ENCODE measurements at places on chromosomes 4 and X.

- DNase-seq = peak; percentile 6
Measured at GRCh38 chrX:20361081-20361889, 94.6 kb upstream of the RPS6KA3 start.

DNA sequence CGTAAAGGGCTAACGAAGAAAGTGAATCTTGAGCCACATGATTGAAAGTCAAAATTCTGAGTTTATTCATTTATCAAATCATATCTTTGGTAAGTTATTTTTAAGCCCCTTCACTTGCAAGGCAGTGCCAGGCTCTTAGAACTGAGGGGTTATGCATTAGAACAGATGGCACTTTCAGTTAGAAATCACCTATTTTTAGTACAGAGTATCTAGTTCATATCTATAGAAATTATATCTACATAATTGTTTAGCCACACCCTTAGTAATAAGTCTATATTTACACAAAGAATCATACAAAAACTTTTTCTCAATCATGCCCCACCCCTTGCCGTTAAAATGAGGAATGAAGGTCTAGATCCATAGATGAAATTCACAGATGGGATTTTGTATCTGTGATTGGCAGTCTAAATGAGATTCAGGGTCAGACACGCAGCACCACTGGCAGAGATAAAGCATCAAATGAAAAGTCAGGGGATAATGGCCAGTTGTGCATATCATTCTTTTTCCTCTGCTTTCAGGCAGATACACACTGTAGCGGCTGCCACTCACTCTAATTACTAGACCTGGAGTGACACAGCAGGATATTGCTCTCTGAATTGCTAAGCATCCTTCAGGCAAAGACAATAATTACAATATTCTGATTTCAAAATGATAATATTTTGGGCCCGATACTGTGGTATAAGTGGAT lies 440.5 kb downstream of the MAPK10 start:
- DNase-seq = no peak

- no peak for DNase-seq
Measured at GRCh38 chrX:37613933-37614332, 42.5 kb downstream of the LANCL3 start.

GRCh38 chr4:6480534-6481088 lies 8.2 kb upstream of the PPP2R2C start:
- no peak for DNase-seq

DNA sequence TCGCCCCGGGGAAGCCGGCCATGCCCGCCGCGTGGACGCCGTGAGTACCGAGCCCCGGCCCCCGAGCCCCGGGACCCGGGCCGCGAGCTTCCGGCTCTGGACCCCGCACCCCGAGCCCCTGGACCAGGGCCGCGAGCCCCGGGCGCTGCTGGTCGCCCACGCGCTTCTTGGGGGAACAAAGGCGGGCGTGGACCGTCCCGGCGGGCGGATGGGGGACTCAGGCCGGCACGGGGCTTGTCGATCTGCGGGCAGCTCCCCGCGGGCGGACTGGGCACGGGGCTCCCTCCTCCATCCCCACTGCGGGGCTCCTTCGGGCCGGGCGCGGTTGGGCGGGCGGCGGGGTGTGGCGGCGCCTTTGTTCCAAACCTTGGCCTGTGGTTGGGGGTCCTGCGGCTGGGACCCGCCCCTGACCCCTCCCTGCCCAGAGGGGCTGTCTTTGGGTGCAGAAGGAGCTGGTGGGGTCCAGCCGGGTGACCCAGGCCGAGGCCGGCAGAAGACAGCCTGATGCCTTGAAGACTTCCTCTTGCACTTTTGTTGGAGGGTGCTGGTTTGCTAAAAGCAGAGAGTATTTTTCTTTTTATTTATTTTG lies 25.2 kb upstream of the ADD1 start:
- peak; percentile 73 for DNase-seq

DNA sequence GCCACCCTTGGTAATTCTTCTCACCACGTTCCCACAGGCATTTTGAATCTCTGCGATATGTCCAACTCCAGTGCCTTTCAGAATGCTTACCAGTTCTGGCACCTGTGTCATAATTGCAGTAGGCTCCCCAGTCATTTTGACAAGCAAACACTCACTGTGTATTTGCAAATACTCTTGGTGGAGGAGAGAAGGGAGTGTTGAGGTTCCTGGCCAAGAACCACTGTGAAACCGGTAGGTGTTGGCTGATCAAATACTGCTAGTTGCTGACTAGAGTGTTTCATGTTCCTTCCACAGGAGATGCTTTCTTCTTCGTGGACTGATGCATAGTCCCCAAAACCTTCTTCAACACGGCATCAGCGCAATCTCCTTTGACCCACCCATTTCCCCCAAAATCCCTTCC lies 16.0 kb upstream of the NLGN4X start:
- no peak for DNase-seq

GRCh38 chrX:9957743-9958142 lies 9.4 kb upstream of the CLDN34 start:
- no peak for DNase-seq

GRCh38 chrX:43345166-43345565 lies 310.9 kb upstream of the MAOA start:
- no peak for DNase-seq

GRCh38 chr4:10893395-10893794 lies 208.8 kb upstream of the CLNK start:
- DNase-seq = no peak

DNA sequence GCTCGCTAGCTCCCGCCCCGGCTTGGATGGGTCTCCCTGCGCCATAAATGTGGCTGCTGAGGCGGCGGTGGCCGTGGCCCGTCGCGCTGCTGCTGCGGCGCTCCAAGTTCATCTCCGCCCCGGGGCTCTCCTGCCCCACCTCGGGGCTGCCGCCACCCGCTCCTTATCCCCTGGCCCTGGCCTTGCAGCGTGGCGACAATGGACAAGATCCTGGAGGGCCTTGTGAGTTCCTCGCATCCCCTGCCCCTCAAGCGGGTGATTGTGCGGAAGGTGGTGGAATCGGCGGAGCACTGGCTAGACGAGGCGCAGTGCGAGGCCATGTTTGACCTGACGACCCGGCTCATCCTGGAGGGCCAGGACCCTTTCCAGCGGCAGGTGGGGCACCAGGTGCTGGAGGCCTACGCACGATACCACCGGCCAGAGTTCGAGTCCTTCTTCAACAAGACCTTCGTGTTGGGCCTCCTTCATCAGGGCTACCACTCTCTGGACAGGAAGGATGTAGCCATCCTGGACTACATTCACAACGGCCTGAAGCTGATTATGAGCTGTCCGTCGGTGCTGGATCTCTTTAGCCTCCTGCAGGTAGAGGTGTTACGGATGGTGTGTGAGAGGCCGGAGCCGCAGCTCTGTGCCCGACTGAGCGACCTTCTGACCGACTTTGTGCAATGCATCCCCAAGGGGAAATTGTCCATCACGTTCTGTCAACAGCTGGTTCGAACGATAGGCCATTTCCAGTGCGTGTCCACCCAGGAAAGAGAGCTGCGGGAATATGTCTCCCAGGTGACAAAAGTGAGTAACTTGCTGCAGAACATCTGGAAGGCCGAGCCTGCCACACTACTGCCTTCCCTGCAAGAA lies 763 bp downstream of the USP38 start:
- no peak for DNase-seq

GRCh38 chr4:137740141-137740540 lies 207.8 kb upstream of the PCDH18 start:
- DNase-seq = no peak

Measured in retina (tissue), 1 donor.